ENCODE measurements at places on chromosomes 1 and 21.
A peak's percentile ranks its signal among the peaks of the same experiment; 100 is the strongest.

- DNase-seq = no peak
These were observed 10.6 kb downstream of the EDN2 start for GRCh38 chr1:41473738-41474362.

- no peak for DNase-seq
These were observed 196.1 kb upstream of the VAMP3 start for GRCh38 chr1:7575041-7575400.

GRCh38 chr1:37602750-37603694, 7.3 kb upstream of the GNL2 start:
- peak; percentile 35 for DNase-seq

- DNase-seq = no peak
These were observed 68.3 kb downstream of the SLC16A1 start for GRCh38 chr1:112887599-112888283.

- DNase-seq = no peak
These were observed 2.9 kb downstream of the SARS1 start for GRCh38 chr1:109216662-109217061.

- no peak for DNase-seq
These were observed 299.7 kb downstream of the HMCN1 start for GRCh38 chr1:186033847-186034271.
